ENCODE measurements at places on chromosomes 1 and 21. TPM values are rescaled to one million over a fixed set of nuclear protein-coding genes. Genes with fewer than 3 reads are reported as not detected.

Gene MCOLN2
- 0.52 TPM for total RNA-seq

Gene PCBP3
- total RNA-seq, result 2.7 TPM

Gene STUM
- total RNA-seq, result 1.3 TPM

Gene CCDC30
- total RNA-seq, result 1.2 TPM

Gene SPRR3
- total RNA-seq, result not detected

Gene CAMK1G
- total RNA-seq, result not detected

Gene TCEANC2
- total RNA-seq, result 4.7 TPM

DNA sequence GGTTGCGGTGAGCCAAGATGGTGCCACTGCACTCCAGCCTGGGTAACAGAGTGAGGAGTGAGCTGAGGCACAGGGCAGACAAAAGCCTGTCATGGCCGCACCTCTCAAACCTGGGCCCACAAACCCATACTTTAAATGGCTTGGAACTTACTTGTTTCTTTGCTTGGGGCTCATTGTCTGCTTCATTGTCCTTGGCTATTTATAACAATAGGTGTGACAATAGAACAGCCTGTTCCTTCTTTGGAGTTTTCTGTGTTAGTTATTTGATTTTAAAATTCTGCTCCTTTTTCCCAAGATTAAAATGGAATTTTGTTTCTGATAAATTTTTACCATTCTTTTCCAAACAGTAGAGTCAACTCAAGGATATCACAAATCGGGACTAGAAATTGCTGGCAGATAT, 94.7 kb downstream of the PBX1 start:
- no peak for DNase-seq

GRCh38 chr21:29583424-29583924, 284.8 kb downstream of the BACH1 start:
- no peak for DNase-seq

DNA sequence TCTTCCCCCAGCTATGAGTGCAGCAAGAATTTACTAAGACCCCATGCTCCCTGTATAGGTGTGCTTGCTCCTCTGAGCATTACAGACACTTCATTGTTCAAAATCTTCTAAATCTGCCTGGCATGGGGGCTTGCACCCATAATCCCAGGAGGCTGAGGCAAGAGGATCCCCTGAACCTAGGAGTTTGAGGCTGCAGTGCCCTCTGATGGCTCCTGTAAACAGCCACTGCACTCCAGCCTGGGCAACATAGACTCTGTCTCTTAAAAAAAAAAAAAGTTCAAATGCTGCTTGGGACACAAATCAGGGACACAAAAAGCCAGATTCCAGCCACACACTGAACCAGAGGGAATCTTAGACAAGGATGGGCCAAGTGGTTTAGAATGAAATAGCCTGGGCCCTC, 3.4 kb upstream of the ACOT7 start:
- DNase-seq, result no peak

DNA sequence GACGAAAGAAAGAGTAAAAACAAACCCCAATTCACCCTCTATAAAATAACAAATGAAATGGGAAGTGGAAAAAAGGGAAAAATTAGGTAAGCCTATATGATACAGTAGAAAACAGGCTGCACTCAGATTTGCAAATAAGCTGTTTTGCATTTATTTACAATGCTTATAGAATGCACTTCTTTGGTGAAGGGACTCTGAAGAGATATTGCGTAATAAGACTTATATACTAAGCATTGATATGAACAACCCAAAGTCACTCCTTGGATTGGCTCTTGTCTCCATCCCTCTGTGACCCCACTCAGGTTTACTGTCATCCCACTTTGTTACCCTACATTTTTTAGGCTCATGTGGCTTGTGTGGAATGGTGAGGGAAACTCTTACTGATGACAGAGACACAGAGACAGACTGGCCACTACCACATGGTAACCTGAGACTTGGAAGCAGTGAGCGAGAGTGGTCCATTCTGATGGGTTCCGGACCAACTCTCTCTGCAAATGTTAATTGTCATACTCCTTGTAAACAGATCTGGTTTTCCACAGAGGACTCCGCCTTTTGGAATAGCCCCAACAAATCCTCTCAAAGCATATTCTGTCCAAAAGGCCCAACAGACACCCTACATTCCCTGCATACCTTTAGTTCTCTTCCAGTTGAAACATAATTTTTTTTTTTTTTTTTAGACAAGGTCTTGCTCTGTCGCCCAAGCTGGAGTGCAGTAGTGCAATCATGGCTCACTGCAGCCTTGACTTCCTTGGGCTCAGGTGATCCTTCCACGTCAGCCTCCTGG, 11.0 kb downstream of the GSTM5 start:
- no peak for DNase-seq

DNA sequence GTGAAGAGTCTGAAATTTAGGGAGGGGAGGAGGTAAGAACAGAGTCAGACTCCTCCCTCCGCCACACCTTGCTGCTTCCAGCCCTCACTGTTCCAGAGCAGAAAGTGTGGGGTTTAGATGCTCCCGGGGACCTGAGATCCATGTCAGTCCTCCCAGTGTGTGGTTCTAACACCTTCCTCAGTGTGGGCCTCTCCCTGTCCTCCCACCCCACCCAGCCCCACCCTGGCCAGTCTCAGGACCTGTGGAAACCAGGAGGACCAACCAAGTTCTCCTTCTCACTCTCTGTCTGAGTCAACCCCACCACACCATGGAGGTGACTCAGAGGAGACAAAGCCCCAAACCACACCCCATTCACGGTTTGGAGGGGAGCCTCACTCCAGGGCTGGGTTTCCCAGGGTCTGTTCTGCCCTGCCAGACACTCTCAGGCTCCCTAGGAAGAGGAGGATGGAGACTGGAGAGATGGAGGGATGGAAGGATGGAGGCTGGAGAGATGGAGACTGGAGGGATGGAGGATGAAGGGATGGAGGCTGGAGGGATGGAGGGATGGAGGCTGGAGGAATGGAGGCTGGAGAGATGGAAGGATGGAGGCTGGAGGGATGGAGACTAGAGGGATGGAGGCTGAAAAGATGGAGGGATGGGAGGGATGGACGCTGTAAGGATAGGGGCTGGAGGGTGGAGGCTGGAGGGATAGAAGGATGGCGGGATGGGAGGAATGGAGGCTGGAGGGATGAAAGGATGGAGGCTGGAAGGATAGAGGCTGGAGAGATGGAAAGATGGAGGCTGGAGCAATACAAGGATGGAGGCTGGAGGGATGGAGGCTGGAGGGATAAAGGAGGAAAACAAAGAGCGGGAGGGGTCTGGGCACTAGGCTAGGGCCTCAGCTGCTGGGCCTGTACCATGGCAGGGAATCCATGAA, 100.9 kb upstream of the RUNX3 start:
- DNase-seq, result no peak

DNA sequence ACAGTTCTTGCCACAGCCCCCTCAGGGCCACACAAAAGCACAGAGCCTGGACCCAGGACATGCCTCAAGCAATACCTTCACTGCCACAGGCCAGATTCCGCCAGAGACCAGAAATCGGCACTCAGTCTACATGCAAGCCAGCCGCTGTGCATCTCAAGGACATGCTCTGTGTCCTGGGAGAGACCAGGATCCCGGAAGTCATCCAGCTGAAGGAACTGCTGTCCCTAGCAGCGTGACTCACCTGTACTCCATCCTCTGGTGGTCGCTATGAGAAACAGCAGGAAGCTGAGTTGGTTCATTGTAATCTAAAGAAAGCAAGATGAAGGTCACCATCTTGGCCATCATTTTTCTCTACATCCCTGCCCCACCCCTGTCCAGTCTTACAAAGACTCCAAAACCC, 401 bp downstream of the ITLN1 start:
- DNase-seq, result no peak

- no peak for DNase-seq
Measured at GRCh38 chr1:184110272-184111204, 59.0 kb downstream of the TSEN15 start.

- no peak for DNase-seq
Measured at GRCh38 chr1:35923791-35924221, 7.1 kb upstream of the AGO3 start.

- DNase-seq, result no peak
Measured at GRCh38 chr1:69139007-69139406, 428.7 kb upstream of the LRRC7 start.

DNA sequence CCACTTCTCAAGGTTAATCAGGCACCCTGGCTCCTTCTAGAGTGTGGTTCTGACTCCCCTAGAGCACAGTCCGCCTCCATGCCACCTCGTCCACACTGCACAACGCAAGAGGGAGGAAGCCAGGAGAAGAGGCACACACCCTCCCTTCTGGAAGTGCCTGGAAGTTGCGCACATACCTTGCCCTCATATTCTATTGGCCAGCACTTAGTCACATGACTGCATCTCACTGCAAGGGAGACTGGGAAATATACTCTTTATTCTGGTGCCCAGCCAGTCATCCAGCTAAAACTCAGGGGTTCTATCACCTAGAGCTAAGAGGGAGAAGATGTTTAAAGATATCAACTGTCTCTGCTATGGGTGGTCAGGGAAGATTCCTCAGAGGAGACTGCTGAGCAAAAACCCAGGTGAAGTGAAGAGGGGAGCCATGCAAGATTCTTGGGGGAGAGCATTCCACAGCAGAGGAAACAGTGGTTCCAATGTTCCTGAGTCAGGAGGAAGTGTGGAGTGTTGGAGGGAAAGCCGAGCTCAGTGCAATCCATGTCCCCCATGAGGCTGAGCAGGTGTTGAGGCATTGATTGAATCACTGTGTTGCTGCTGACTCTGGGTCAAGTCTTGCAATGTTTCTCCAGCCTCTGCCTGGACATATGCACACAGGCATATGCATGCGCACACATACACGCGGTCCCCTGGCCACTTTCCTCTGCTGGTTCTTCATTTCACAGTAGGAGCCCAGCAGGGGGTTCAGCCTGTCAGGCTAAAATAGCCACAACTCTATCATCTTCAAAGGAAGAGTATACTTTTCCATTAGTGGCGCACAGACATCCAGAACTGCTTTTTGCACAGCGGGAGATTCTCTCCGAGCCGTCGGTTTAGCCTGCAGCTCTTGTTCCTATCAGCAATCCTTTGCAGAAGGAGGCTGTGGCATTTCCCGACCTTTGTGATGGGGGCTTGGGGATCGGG, 22.3 kb upstream of the KLHDC7A start:
- DNase-seq, result no peak

- DNase-seq, result no peak
Measured at GRCh38 chr1:7753641-7754040, 17.5 kb upstream of the VAMP3 start.

- DNase-seq, result no peak
Measured at GRCh38 chr1:228809621-228810394, 74.5 kb downstream of the RHOU start.

DNA sequence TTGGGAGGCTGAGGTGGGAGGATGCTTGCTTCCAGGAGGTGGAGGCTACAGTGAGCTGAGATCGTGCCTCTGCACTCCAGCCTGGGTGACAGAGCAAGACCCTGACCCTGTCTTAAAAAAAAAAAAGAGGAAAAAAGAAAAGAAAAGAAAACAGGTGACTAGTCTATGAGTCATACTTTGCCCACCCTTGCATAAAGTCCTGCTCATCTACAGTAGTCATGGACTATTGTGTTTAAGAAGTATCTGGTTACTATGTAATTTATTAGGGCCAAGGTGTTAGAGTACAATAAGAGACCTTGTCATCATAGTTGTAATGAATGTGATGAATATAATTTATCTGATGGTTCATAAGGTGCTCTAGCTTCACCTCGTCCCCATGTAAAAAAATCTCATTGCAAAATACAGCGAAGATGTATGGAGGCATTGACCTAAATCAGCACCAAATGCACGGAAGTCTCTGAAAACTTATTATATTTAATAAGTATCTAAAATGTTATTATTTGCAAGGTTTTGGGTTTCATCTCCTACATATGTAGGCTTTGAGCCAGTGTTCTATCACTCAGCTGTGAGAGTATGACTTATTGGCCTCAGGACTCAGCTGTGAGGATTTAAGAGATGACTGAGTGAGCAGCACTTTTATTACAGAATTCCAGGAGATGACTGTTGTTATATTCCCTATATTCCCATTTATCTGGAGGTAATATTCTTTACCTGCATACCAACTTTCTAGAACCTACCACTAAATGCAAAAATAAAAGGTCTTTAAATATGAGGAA, 19.9 kb upstream of the KCNJ6 start:
- no peak for DNase-seq

DNA sequence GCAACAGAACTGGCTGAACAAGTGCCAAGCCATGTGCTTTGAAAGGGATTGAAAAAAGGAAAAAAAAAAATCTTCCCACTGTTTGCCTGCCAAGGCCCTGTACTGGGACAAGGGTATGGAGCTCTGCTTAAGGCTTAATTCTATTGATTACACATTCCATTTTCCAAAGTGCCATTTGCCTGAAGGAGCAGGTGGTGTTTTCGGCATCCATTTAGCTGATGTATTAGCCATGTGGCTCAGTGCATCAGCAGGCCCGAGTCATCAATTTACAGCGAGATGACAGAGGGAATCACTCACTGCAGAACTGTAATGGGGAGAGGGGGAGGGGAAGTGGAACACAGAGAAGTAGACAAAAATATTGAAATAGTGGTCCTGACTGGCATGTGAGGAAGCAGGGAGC, 144.2 kb upstream of the BEND5 start:
- no peak for DNase-seq

DNA sequence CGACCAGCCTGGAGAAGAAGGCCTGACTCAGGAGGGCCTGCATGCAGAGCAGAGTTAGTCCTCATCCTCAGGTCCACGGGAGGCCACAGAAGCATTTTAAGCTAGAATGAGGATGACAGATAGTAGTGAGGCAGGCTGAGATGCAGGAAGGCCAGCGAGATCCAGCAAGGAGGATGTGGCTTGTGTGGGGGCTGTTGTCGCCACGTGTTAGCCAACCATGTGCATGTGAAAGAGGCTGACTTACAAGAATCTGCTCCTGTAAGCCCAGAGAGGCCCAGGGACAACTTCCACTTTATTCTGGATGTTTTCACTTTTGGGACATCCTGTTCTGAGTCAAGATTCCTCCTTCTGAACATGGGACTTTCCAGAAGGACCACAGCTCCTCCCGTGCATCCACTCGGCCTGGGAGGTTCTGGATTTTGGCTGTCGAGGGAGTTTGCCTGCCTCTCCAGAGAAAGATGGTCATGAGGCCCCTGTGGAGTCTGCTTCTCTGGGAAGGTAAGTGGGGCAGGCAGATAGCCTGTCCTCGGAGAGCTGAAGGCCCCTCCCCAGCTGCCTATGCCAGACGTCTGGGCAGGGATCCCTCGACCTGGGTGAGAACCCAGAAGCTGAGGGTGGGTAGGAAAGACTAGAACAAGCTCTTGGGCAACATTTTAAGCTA, at the start of gene SLAMF8:
Gene SLAMF8 (plus strand): TSS at position 433 of the 661 bp plus-strand sequence. CDS start 26 bp downstream, at position 459.
- DNase-seq, result peak; percentile 39

- DNase-seq, result peak; percentile 67
Measured at GRCh38 chr1:162009501-162010174, 14.0 kb downstream of the OLFML2B start.

DNA sequence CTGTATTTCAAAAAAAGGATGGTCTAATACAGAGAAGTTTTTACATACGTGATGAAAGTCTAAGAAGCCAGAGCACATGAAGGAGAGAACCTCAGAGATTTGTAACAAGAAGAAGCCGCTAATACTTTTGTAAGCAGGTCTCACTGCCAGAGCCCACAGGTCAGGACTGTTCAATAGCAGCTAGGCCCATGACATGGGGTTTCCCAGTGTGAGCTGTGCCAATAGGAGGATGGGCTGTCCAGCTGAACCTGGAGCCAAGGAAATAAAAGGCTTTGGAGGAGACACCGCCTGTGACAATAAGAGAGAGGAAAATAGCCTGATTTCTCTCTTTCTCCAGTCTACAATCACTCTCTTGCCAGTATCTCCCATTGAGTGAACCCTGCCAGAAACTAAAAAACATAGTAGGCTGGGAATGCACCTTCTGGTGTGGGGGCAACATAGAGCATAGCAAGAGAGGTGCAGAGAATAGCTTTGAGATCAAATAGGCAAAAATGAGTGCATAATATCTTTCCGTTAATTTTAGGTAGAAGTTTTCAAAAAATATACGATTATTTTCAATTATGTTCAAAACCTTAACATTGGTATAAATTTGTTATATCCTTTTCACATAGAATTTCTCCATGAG, 360.3 kb downstream of the NEGR1 start:
- no peak for DNase-seq

GRCh38 chr1:15937706-15938168, 38.2 kb downstream of the ZBTB17 start:
- no peak for DNase-seq
